ENCODE measurements at places on chromosomes 4 and X. TPM values are rescaled to one million over a fixed set of nuclear protein-coding genes. Genes with fewer than 3 reads are reported as not detected.

- no peak overlapping the region for H3K4me3 ChIP-seq
- H3K27me3 ChIP-seq, result no peaks in the 10 kb centered on the region
- H3K4me1 ChIP-seq, result peaks cover 47% of the 10 kb centered on the region
These were observed 136.6 kb downstream of the AFF1 start for GRCh38 chr4:87071401-87071800.

GRCh38 chr4:86159216-86159615 is 200.6 kb downstream of the MAPK10 start:
- peaks cover 7% of the 10 kb centered on the region for H3K4me1 ChIP-seq
- H3K27me3 ChIP-seq, result no peaks in the 10 kb centered on the region
- DNase-seq, result no peak
- no peak overlapping the region for H3K4me3 ChIP-seq
- H3K27ac ChIP-seq, result no peak overlapping the region

- H3K27ac ChIP-seq, result no peak overlapping the region
- no peaks in the 10 kb centered on the region for H3K36me3 ChIP-seq
- peaks cover 9% of the 10 kb centered on the region for H3K4me1 ChIP-seq
- peak overlapping the region; percentile 19 for H3K4me3 ChIP-seq
These were observed 8.8 kb downstream of the MAEA start for GRCh38 chr4:1298461-1298860.

DNA sequence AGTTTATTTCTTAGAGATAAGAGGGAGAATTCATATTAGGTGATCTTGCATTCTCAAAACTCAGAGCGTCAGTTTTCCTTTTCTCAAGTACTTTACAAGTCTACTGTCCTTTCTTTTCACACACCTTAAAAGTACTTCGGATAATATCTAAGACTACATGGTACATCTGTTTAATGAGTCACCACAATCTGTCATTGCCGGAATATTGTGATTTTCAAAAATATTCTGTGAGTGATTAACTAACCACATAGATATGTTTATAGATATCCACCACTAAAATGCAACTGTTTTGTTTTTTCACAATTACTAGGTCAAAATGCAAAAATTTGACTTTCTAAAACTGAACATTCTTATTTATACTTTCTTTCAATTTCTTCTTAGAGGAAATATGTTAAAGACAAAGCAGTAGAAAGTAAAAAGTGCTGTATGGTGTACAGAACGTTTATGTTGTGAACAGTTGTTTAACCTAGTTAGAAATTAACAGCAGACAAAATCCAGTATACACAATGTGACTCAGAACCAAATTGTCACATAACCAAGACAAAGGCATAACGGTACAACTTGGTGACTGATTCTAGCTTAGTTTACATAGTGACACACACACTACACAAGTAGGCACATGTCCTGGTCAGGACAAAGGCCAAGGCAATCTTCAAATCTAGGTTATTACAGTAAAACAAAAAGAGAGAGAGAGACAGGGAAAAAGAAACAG is 482.9 kb downstream of the NAF1 start:
- no peaks in the 10 kb centered on the region for H3K4me1 ChIP-seq
- H3K27me3 ChIP-seq, result no peaks in the 10 kb centered on the region
- no peak overlapping the region for H3K27ac ChIP-seq
- DNase-seq, result no peak

- DNase-seq, result no peak
- H3K4me1 ChIP-seq, result no peaks in the 10 kb centered on the region
- no peaks in the 10 kb centered on the region for H3K27me3 ChIP-seq
- H3K36me3 ChIP-seq, result no peaks in the 10 kb centered on the region
These were observed 70.3 kb upstream of the EMCN start for GRCh38 chr4:100588076-100588475.

- H3K36me3 ChIP-seq, result no peaks in the 10 kb centered on the region
- H3K4me1 ChIP-seq, result no peaks in the 10 kb centered on the region
- no peak overlapping the region for H3K27ac ChIP-seq
- H3K27me3 ChIP-seq, result no peaks in the 10 kb centered on the region
These were observed 22.1 kb downstream of the PPP1R2C start for GRCh38 chrX:42755815-42756214.

- peaks cover 7% of the 10 kb centered on the region for H3K36me3 ChIP-seq
- no peaks in the 10 kb centered on the region for H3K4me1 ChIP-seq
- H3K4me3 ChIP-seq, result no peak overlapping the region
- H3K27ac ChIP-seq, result peak overlapping the region; percentile 5
- no peaks in the 10 kb centered on the region for H3K27me3 ChIP-seq
These were observed 181.3 kb upstream of the KLF3 start for GRCh38 chr4:38482696-38483095.

DNA sequence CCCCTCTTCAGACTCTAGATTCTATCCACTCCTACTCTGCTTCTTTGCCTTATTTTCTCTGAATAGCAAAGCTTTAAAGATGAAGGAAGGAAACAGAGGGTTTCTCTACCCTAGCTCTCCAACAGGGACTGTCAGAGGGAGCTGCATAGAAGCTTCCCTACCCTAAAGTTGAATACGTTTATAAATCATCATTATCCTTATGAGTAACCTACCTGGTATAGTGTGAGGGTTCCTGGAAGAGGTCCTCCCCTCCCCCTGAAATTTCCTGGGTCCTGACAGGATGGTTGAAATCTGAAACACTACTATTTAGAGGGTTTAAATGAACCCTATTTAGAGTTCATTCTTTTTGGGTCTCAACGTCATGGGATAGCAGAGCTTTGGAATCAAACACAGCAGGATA is 187.0 kb upstream of the RBPJ start:
- H3K4me3 ChIP-seq, result no peak overlapping the region
- H3K27ac ChIP-seq, result no peak overlapping the region
- no peaks in the 10 kb centered on the region for H3K4me1 ChIP-seq
- H3K27me3 ChIP-seq, result no peaks in the 10 kb centered on the region
- DNase-seq, result no peak
- no peaks in the 10 kb centered on the region for H3K36me3 ChIP-seq

DNA sequence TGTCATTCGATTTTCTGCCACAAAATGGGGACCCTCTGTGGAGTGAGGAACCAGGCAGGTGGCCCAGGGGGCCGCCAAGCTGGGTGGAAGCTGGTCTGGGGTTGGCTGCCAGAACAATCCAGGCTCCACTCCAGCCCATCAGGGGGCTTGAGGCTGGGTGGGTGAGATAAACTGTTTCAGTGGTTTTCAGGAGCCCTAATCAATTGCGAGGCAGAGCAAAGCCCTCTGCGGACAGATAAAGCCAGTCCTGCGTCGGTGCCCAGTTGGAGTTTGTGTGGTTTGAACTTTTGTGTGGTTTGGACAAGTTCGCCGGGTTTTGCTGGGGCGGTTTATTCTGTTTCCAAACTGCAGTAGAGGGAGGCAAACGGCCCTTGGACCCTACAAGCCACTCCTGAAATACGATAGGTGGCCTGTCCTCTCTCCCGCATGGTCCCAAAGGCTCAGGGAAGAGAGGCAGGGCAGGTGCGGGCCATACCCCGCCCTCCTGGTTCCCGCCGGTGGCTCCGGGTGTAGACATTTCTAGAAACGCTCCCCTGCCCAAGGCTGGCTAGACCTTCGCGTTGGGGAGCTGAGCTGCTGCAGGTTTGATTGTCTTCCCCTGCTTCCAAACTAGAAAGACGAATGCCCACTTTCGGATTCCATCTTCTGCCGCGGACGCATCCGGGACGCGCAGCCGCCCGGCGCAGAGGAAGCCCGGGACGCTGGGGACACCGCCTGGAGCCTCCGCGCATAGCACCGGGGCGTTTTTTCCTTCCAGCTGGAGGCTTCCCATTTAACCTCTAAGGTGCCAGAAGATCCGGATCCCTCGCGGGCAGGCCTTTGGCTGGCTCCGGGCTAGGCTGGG is 169.0 kb upstream of the BCOR start:
- H3K4me3 ChIP-seq, result peak overlapping the region; percentile 79
- DNase-seq, result peak; percentile 69
- no peaks in the 10 kb centered on the region for H3K36me3 ChIP-seq
- peak overlapping the region; percentile 35 for H3K27ac ChIP-seq
- no peaks in the 10 kb centered on the region for H3K27me3 ChIP-seq

DNA sequence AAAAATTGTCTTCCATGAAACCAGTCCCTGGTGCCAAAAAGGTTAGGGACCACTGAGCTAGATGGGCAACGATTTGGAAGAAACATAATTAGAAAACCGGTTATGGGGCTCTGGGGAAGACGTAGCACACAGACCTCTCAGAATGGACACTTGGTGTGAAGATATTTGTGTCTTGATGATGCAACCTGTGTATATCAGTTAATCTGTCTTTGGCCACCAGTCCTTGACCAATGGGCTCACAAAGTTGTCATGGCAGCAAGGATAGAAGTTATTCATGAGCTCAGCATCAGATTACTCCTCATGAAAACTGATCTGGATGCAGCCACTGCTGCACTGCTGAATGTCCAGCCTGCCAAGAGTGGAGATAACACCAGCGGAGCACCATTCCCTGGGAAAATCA is 13.6 kb downstream of the MTNR1A start:
- DNase-seq, result no peak
- H3K36me3 ChIP-seq, result peaks cover 3% of the 10 kb centered on the region
- H3K4me3 ChIP-seq, result no peak overlapping the region
- no peak overlapping the region for H3K27ac ChIP-seq
- no peaks in the 10 kb centered on the region for H3K4me1 ChIP-seq
- no peaks in the 10 kb centered on the region for H3K27me3 ChIP-seq

GRCh38 chr4:138259271-138259670 is 17.1 kb upstream of the SLC7A11 start:
- no peak for DNase-seq
- peaks cover 3% of the 10 kb centered on the region for H3K4me1 ChIP-seq
- no peaks in the 10 kb centered on the region for H3K27me3 ChIP-seq
- no peak overlapping the region for H3K4me3 ChIP-seq
- H3K27ac ChIP-seq, result no peak overlapping the region
- peaks cover 1% of the 10 kb centered on the region for H3K36me3 ChIP-seq

GRCh38 chrX:69046996-69047490 is 118.2 kb downstream of the PJA1 start:
- no peaks in the 10 kb centered on the region for H3K4me1 ChIP-seq
- H3K27ac ChIP-seq, result no peak overlapping the region
- H3K27me3 ChIP-seq, result no peaks in the 10 kb centered on the region
- no peak for DNase-seq

GRCh38 chrX:23515028-23515427 is 152.3 kb upstream of the PRDX4 start:
- no peaks in the 10 kb centered on the region for H3K27me3 ChIP-seq
- H3K4me1 ChIP-seq, result no peaks in the 10 kb centered on the region
- H3K36me3 ChIP-seq, result no peaks in the 10 kb centered on the region
- H3K27ac ChIP-seq, result no peak overlapping the region
- H3K4me3 ChIP-seq, result no peak overlapping the region

DNA sequence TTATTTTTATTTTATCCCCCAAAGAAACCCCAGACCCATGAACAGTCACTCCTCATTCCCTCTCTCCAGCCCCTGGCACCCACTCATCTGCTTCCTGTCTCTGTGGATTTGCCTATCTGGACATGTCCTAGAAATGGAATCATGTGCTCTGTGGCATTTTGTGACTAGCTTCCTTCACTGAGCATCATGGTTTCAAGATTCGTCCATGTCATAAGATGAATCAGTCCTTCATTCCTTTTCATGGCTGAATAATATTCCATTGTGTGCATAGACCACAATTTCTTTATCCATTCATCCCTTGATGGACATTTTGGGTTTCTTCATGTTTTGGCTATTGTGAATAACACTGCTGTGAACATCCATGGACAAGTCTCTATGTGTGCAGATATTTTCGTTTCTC is 10.2 kb downstream of the ABCD1 start:
- peaks cover 4% of the 10 kb centered on the region for H3K4me1 ChIP-seq
- H3K27ac ChIP-seq, result no peak overlapping the region
- DNase-seq, result no peak
- H3K27me3 ChIP-seq, result no peaks in the 10 kb centered on the region
- no peak overlapping the region for H3K4me3 ChIP-seq

DNA sequence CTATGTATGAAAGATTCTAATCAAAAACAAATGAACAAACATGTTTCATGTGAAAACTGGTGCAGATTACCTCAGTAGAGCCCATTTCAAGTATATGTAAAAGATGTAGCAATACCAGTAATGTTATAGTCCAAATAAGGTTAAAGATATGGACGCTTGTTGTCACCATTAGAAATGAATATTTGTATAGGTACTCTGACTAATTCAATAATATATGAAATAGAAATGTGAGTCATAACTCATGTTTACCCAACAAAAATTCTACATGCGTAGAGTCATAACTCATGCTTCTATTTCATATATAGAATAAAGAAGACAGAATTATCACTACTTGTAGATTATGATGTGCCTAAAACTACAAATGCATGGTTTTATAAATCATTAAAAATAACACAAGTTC is 739.1 kb upstream of the DIAPH2 start:
- DNase-seq, result no peak
- no peaks in the 10 kb centered on the region for H3K27me3 ChIP-seq
- no peak overlapping the region for H3K4me3 ChIP-seq

GRCh38 chr4:94490437-94490836 is 38.7 kb downstream of the PDLIM5 start:
- no peaks in the 10 kb centered on the region for H3K4me1 ChIP-seq
- no peak overlapping the region for H3K27ac ChIP-seq
- no peaks in the 10 kb centered on the region for H3K27me3 ChIP-seq
- peaks cover 4% of the 10 kb centered on the region for H3K36me3 ChIP-seq

- no peak for DNase-seq
- H3K4me1 ChIP-seq, result peaks cover 16% of the 10 kb centered on the region
- no peaks in the 10 kb centered on the region for H3K36me3 ChIP-seq
- H3K4me3 ChIP-seq, result peak overlapping the region; percentile 79
- no peak overlapping the region for H3K27ac ChIP-seq
- H3K27me3 ChIP-seq, result peaks cover 70% of the 10 kb centered on the region
These were observed 1.3 kb downstream of the HS3ST1 start for GRCh38 chr4:11427121-11427996.

- peaks cover 22% of the 10 kb centered on the region for H3K4me1 ChIP-seq
- H3K27me3 ChIP-seq, result no peaks in the 10 kb centered on the region
- H3K27ac ChIP-seq, result no peak overlapping the region
- H3K36me3 ChIP-seq, result no peaks in the 10 kb centered on the region
- no peak for DNase-seq
- no peak overlapping the region for H3K4me3 ChIP-seq
These were observed 376.9 kb downstream of the PPP4R3C start for GRCh38 chrX:27086237-27086636.

Gene LUZP4
- not detected for total RNA-seq

Gene MCF2
- 0.23 TPM for total RNA-seq

Gene ABCG2
- 5.3 TPM for total RNA-seq

Gene KLHL4
- total RNA-seq, result 2.7 TPM

Gene CT55
- 0.14 TPM for total RNA-seq

Gene FRG2
- not detected for total RNA-seq

Gene OTC
- not detected for total RNA-seq

Gene CENPVL1
- total RNA-seq, result 1.3 TPM

Gene BTC
- 0.14 TPM for total RNA-seq

Gene SOWAHD
- 0.40 TPM for total RNA-seq

Gene SPIN4
- 12.8 TPM for total RNA-seq

Gene BRS3
- total RNA-seq, result not detected

Data from neural crest cell (in vitro differentiated cells).